ENCODE measurements at places on chromosomes 1 and 21. TPM values are rescaled to one million over a fixed set of nuclear protein-coding genes. Genes with fewer than 3 reads are reported as not detected.
A peak's percentile ranks its signal among the peaks of the same experiment; 100 is the strongest.

GBP4 gene
- 24.1 TPM for total RNA-seq

PYHIN1 gene
- 0.95 TPM for total RNA-seq

- DNase-seq: no peak
Measured at GRCh38 chr21:14567331-14568279, 21.5 kb upstream of the SAMSN1 start.

GRCh38 chr1:206082831-206083695 is 30.1 kb downstream of the RHEX start:
- no peak for DNase-seq

GRCh38 chr1:181919542-181919941 is 142.0 kb downstream of the ZNF648 start:
- no peak for DNase-seq

GRCh38 chr1:153271711-153272110 is 12.2 kb downstream of the LORICRIN start:
- DNase-seq: no peak

RXRG gene
- total RNA-seq: 1.6 TPM

DNA sequence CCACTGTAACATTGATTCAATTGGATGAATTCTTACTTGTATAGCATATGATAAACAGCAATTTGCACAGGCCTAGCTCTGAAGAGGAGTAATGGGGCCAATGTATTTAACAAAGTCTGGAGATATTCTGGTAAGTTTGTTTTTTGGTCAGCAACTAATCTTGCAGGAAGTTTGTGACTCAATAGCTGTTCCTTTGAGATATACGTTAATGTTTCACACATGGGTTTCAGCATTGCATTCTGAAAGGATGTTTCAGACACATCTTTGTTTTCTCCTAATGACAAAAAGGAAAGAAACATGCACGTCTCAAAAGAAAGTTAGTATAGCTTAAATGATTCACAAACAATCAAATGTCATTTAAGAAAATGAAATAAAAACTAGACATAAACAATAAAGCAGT is 49.0 kb downstream of the LTN1 start:
- no peak for DNase-seq

- DNase-seq: no peak
Measured at GRCh38 chr1:21550097-21550496, 40.9 kb downstream of the ALPL start.

DNA sequence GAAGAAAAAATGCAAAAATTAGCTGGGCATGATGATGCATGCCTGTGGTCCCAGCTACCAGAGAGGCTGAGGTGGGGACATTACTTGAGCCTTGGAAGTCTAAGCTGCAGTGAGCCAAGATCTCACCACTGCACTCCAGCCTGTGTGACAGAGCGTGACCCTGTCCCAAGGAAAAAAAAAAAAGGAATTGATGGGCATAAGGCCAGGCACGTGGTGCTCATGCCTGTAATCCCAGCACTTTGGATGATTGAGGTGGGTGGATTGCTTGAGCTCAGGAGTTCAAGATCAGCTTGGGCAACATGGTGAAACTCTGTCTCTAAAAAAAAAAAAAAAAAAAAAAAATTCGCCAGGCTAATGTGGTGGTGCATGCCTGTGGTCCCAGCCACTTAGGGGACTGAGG is 55.8 kb upstream of the ATP2B4 start:
- DNase-seq: no peak

CD247 gene
- total RNA-seq: 3.4 TPM

DNA sequence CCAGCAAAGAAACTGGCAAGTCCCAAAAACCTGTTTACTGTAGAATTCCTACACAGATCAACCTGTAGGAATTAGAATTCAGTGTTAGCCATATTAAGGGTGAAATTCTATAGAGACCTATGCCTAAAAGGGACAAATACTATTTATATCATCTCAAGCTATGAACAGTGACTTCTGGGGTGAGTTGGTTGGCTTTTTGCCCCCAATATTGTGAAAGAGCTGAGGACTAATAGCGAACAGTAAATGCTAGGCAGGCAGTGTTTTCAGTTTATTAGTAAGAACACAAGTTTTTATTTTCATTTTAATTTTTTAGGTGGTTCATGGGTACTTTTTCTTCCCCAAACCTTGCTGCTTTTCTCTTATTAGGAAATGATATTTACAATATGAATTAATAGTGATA is 15.3 kb downstream of the SLC16A4 start:
- no peak for DNase-seq

- DNase-seq: no peak
Measured at GRCh38 chr1:204990059-204990664, 52.9 kb upstream of the CNTN2 start.

- peak; percentile 89 for DNase-seq
Measured at GRCh38 chr1:26784023-26784871, 3.5 kb upstream of the PIGV start.

OR2AJ1 gene
- not detected for total RNA-seq

GRCh38 chr1:37655274-37655673 is 20.6 kb upstream of the RSPO1 start:
- no peak for DNase-seq

GRCh38 chr1:7669559-7670311 is 101.4 kb upstream of the VAMP3 start:
- DNase-seq: peak; percentile 51

GRCh38 chr21:19776076-19776475 is 1222.1 kb upstream of the NCAM2 start:
- no peak for DNase-seq

GRCh38 chr1:151255381-151255780 is 847 bp downstream of the PSMD4 start:
- DNase-seq: no peak

CRNN gene
- not detected for total RNA-seq

GRCh38 chr1:87806379-87807094 is 477.9 kb downstream of the LMO4 start:
- DNase-seq: no peak

- peak; percentile 40 for DNase-seq
Measured at GRCh38 chr1:181083842-181084605, 4.5 kb upstream of the IER5 start.

DNA sequence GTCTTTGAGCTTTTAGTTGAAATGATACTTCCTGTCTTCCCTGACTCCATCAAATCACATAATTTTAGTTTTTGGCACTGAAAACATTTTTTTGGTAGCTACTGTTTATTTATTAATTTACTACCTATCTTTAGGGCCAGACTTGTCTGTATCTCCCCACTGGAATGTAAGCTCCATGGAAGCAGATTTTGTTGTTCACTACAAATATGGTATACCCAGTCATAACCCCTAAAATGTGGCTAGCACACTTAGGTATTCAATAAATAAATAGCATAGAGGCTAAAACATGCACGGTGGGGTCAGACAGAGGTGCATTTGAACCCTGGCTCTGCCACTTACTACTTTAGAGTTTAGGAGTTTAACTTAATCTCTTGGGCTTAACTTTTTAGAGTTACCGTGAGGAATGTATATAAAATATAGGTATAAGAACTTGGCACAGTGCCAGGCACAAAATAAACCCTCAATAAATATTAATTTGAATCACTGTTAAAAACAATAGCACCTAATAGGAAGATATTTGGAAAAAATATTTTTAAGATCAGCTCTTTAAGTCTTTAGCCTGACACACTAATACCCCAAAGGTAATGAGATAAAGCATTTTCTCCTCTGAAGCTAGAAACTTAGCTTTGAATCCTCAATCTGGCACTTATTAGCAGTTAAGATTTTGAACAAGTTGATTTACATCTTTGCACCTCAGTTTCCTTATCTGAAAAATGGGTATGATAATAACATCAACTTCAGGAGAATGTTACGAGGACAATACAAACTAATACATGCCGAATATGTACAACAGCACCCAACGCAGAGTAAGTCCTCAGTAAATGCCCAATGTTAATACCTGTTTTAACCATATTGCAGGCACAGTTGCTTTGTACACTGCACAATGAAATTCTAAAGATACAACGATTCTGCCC is 59.6 kb upstream of the HP1BP3 start:
- DNase-seq: no peak

GRCh38 chr1:177020851-177021589 is 143.5 kb downstream of the ASTN1 start:
- peak; percentile 66 for DNase-seq

TLCD4 gene
- 18.7 TPM for total RNA-seq

DPT gene
- 7.4 TPM for total RNA-seq

- DNase-seq: peak; percentile 38
Measured at GRCh38 chr1:159408862-159409400, 23.1 kb upstream of the OR10J4 start.

- no peak for DNase-seq
Measured at GRCh38 chr1:56934430-56935060, 31.3 kb downstream of the C8B start.

DNA sequence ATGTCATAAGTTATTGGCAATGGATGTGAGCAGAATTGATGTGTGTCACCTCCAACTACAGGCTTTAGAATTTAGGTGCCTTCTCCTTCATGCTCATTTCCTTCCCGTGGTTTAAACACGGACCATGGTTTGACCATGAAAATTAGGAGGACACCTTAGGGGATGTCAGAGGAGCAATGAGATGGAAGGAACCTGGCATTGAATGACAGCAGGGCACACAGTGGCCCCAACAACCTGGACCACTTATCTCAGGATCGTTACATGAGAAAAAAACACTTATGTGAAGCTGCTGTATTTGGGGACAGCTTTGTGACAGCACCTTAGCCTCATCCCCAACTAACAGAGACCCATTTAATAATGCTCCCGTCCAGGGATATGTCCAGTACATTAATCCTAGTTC is 70.8 kb downstream of the SLC9A1 start:
- no peak for DNase-seq

HENMT1 gene
- 5.7 TPM for total RNA-seq

DNA sequence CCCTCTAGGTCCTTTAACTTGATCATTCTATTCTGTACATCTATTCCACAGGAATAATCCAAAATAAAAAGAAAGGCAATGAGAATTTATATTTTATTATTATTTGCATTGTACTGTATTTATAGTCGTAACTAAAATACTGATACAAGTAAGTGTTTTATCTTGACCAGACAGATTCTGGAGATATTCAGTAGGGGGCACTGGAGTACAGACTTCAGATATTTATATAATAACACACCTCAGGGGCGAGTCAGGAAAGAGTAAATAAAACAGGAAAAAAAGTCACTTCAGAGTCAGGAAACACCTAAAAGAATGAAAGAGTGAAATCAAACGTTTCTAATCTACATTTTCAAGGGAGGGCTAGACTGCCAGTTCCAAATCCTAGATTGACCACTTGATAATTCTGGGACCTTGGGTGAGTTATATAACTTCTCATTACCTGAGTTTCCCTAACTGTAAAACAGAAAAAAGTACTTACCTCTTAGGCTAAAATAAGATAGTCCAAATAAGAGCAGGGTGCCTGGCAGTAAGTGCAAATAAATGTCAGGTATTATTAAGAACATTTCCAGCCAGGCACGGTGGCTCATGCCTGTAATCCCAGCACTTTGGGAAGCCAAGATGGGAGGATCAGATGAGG is 31.1 kb upstream of the MTF1 start:
- peak; percentile 57 for DNase-seq

DNA sequence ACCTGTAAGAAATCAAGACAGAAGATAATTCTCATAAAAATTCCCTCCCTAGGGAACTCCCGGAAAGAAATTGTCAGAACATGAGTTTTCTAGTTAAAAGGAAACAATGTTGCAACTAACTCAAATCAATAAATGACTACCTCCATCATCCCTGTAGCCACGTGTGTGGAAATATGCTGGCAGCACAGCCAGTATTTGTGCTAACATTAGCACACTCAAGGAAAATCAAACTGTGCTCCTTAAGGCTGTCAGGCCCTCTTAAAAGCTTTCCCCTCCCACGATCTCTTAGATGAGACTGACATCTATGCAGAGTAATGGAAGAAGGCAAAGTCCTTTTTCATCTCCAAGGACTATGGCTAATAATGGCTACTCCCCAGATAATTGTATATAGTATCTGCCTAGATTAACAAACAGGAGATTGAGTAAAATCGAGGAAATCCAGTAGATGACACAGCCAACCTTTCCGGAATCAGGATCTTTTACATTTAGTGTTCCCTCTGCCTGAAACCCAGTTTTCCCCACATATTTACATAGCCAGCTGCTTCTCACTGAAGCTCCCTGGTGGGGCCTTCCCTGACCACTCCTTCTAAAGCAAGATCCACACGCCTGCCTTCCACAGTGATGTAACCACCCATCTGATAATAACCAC is 50.9 kb upstream of the NR5A2 start:
- no peak for DNase-seq

COL9A2 gene
- total RNA-seq: 16.0 TPM

DNA sequence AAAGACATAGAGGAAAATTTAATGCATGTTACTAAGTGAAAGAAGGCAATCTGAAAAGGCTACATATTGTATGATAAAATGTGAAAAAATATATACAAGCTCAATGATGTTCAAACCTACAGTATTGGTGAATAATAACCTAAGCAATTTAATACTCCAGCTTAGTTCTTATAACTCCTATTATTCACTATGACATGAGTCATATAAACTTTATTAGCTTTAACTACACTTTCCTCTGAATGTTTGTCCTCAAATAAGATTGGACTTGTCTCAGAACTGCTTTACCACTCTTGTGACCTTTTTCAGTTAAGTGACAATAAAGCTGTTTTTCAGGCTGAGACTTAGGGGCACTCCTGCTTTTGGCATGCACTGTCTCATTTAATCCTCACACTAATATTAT is 50.9 kb downstream of the CNST start:
- DNase-seq: no peak

DNA sequence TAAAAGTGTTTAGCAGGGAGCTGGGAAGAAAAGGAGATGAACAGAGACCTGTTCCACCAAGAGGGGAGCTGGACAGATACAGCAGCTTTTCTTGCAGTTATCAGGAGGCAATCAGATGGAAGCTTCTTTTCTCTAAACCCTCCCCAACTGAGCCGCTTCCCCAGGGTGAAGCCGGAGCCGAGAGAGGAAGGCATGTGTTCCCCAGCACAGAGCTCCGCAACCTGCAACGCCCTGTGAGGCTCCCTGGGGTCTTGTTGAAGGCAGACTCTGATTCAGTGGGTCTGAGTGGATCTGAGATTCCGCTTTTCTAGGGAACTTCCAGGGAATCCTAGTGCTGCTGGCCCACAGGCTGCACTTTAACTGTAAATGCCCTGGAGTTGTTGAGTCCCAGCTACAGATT is 139.1 kb upstream of the COA6 start:
- DNase-seq: no peak

- no peak for DNase-seq
Measured at GRCh38 chr1:99315305-99315704, 51.0 kb downstream of the PLPPR4 start.

DNA sequence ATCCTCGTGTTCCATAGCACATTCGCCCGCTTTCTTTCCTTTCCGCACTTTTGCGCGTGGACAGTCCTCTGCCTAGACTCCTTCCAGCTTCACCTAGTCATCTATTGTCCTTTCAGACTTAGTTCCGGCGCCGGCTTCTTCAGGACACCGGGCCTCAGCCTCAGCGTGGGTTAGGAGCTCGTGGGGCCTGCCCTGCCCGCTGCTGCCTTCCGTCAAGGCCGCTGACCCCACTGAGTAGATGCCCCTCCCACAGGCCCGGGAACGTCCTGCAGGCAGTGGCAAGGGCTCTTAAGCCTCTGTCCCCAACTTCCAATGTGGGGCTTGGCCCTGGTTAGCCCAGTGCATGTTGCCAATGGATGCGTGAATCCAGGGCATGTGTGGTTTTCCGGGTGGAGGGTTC is 11.4 kb downstream of the DMRTB1 start:
- DNase-seq: no peak

- DNase-seq: no peak
Measured at GRCh38 chr1:173016419-173016818, 34.3 kb downstream of the TNFSF18 start.
